Kidney capillary endothelial cell (primary cell): ENCODE measurements at places on chromosomes 7 and 10.

GRCh38 chr7:148894591-148894990 is 10.5 kb upstream of the EZH2 start:
- no peak for DNase-seq

DNA sequence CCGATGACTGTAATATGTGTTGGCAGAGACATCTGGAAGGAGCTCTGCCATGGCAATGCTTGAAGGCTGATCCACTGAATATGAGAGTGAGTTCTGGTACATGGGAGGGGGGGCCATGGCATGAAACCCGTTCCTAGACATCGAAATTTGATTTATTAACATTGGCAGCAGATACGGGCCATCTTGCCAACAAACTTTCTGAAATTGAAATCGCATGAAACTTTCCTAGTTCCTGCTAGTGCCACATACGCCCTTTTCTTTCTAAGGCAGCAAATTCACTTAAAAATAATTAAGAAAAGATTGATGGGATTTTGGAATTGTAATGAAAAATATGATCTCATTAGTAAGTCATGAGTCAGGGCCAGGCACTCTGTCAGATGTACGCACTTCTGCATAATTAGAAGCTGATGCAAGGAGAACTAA is 91.8 kb upstream of the KMT2C start:
- DNase-seq: no peak

GRCh38 chr10:51421853-51422252 is 277.5 kb downstream of the CSTF2T start:
- no peak for DNase-seq

- DNase-seq: no peak
Observed at GRCh38 chr10:62050346-62050892, 148.9 kb downstream of the ARID5B start.

GRCh38 chr7:96527133-96527827 is 182.4 kb downstream of the SEM1 start:
- DNase-seq: no peak

GRCh38 chr10:113284635-113285034 is 268.2 kb upstream of the HABP2 start:
- DNase-seq: no peak

- DNase-seq: peak; percentile 42
Observed at GRCh38 chr7:148650232-148650858, 48.4 kb upstream of the CUL1 start.

- no peak for DNase-seq
Observed at GRCh38 chr7:153445641-153446040, 606.6 kb upstream of the DPP6 start.

DNA sequence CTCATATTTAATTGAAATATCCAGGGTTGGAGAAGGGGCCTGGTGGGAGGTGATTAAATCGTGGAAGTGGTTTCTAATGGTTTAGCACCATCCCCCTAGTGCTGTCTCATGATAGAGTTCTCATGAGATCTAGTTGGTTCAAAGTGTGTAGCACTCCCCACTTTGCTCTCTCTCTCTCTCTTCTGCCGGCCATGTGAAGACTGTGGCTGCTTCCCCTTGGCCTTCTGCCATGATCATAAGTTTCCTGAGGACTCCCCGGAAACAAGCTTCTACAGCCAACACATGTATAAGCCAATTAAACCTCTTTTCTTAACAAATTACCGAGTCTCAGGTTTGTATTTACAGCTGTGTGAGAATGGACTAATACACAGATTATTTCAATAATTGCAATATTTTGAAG is 305.8 kb upstream of the KCND2 start:
- no peak for DNase-seq

- no peak for DNase-seq
Observed at GRCh38 chr7:142720986-142721385, 28.3 kb upstream of the PRSS1 start.

GRCh38 chr10:60434418-60435046 is 44.9 kb upstream of the ANK3 start:
- DNase-seq: peak; percentile 65

GRCh38 chr7:7178906-7179305 is 3.4 kb upstream of the C1GALT1 start:
- no peak for DNase-seq

DNA sequence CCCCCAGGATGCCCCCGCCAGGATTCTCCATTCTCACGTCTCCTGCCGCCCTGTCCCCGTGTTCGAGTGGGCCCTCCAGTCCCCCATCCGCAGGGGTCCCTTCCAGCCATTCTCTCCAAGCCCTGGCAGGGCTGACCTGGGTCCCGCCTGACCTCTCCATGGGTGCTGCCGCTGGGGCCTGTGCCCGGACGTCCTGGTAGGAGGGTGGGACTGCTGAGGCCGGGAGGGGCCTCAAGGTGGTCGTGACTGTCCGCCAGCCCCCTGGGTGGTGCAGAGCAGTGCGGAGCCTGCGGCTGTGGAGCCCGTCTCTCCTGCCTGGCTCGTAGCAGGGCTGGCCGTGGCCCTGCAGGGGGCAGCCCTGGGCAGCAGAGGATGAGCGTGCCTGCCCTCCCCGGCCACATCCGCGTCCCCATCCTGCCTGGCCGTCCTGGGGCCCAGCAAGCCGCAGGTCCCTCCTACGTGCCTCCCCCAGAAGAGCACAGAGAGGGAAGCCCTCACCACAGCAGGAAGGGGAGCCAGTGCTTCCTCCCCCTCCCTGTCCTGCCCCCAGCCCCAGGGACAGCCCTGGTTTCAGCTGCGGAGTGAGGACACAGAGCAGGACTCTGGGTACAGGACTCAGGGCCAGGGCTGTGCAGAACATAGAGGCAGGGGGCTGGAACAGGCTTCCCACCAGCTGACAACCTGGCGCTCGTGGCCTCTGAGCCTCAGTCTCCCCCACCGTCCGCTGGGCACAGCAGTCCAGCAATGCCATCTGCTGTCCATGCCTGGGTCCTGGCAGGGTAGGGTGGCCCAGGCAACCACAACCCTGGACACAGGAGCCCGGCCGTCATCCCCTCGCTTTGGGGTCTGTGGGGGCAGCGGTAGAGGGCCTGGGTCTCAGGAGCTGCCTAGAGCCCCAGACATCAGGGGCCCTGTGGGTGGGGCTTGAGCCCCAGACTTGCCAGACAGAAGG is 1.5 kb upstream of the GRIFIN start:
- peak; percentile 75 for DNase-seq

- no peak for DNase-seq
Observed at GRCh38 chr10:118843647-118844265, 89.0 kb upstream of the CACUL1 start.

DNA sequence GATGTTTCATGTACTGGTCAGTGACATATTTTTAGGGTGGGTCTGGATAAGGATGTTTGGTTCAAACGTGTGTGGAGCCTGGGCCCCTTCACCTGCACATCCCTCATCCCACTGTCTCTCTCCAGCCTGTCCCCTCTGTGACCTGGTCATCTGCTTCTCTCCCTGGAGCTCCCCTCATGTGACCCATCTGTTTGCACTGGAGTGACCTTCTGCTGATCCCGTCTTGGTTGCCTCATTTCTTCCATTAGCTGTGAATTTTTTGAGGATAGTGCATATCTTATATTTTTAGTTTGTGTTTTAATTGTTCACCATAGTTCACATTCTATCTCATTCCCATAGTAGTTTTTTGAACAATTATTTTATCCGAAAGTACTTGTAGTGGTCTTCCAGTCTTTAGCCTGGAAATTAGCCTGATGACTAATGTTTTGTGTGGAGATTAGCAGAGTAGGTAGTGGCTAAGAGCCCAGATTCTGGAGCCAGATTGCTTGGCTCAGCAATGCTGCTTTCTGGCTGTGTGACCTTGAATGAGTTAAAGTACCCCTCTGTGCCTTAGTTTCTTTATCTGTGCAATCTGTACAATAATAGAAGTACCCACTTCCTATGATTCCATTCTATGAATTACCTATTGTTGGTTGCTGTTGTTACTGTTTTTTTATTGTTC is 224.5 kb downstream of the LRMDA start:
- peak; percentile 27 for DNase-seq

- DNase-seq: peak; percentile 87
Observed at GRCh38 chr7:37448636-37449361, at the start of gene ELMO1. Gene ELMO1, minus strand, starts transcription at chr7:37448864. Its CDS starts 106,174 bp downstream, at chr7:37342690.

GRCh38 chr7:112084520-112084971 is 121.7 kb downstream of the DOCK4 start:
- DNase-seq: no peak

- no peak for DNase-seq
Observed at GRCh38 chr7:25696571-25696970, 455.4 kb upstream of the NFE2L3 start.

GRCh38 chr10:46516660-46517416 is 39.6 kb downstream of the GPRIN2 start:
- peak; percentile 93 for DNase-seq

DNA sequence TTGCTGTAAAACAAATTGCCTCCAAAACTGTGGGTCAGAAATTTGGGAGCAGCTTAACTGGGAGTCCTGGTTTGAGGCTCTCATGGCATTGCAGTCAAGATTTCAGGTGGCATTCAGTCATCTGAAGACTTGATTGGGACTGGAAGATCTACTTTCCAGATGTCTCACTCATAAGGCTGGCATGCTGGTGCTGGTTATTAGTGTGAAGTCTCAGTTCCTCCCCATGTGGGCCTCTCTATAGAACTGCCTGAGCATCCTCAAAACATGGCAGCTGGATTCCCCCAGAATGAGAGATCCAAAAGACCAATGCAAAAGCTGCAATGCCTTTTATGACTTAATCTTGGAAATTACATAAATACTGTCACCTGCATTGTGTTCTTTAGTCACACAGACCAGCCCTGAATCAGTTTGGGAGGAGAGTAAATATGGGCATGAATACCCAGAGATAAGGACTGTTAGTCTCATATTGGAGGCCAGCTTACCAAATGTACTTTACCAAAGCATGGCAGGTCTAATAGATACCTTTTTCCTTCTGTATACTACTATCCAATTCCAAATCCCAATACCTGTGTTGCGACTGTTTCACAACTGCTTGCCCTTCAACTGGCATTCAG is 6.5 kb upstream of the HERPUD2 start:
- no peak for DNase-seq

DNA sequence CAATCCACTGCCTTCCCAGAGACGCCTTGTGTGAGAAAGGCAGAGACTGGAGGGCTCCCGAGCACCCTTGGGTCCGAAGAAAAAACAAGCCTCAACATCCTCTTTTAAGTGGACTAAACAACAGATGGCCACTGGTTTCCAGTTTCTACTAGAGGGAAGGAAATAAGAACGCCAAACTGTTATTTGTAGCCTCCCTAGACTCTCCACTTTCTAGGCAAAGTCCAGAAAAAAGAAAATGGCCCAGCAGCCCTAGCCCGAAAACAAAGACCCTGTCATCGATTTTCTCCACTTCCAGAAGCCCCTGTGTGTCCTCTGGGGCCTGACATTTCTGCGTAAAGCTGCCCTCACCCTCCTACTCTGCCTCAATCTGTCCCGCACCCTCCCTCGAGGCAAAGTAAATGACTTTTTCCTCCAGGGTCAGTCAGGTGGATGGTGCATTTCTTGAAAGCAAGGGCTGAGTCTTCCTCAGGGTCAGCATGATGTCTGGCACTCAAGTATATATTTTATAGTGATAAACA is 6.0 kb downstream of the RGS10 start:
- DNase-seq: no peak

- peak; percentile 88 for DNase-seq
Observed at GRCh38 chr7:121504482-121504881, 108.4 kb upstream of the FAM3C start.

- DNase-seq: no peak
Observed at GRCh38 chr10:24307116-24307515, 98.2 kb downstream of the KIAA1217 start.

GRCh38 chr10:101597091-101597900 is 9.2 kb downstream of the DPCD start:
- DNase-seq: no peak

GRCh38 chr7:127057918-127058317 is 194.8 kb downstream of the GRM8 start:
- DNase-seq: no peak

DNA sequence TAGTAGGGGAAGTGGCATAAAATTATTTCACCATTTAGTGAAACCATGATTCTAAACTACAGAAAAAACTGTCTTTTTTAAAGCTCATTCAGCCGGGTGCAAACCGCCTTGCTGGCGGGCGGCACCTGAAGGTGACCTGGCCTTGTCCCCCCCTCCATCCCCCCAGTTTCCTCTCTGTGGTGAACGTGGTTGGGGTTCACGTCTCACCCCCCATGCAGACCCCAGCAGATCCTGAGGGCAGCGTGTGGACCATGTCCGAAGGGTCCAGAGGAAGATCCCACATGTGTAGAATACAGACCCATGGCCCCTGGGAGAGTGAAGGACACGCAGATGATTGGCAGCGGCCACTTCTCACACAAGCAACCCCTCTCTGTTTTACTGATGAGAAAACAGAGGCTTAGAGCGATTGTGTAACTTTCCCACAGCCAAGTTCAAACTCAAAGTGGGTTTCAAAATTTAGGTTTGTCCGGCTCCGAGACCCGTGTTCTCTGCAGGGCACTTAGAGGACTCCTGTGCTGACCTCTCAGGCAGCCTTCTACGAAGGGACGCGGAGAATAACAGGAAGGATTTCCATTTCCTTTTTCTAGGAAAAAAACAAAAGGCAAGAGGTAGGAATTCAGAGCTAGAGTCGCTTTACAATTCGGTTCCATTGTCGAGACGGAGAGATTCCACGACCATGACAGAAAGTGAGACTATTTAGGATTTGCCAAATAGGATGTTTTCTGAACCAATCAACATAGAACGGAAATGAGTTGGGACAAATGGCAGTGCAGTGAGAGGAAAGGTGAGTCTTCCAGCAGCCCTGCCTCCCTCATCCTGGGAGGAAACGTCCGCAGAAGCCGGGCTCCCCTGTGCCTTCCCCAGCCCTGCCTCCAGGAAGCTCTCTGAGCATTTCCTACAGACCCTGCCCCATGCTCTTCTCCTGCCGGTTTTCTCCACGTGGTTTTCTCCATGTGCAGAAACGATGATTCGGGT is 67.6 kb upstream of the PITRM1 start:
- DNase-seq: peak; percentile 90

DNA sequence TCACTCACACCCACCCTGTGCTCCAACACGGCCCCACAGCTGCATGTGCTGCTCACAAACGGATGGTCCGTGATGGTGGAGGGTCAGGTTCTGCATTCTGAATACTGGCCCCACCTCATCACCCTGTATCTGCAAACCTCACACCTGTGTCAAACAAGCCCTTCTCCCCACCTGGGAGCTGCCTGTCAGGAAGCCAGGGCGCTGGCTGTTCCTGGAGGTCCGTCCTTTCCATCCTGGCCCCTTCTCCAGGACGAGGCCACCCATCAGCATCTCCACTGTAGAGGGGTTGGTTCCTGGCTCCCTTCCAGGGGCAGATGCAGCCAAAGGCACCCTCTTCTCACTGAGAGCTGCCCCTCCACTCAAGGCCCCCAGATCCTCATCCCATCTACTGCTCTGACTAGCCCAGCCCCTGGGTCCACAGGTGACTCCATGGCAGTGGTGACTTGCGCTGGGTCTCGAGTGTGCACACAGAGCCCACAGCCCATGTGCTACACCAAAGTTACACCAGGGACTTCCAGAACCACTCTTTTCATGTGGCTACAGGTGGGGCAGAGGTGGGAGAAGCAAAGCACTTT is 229.4 kb downstream of the TNS3 start:
- DNase-seq: no peak
